Lung (tissue), 17 donors: ENCODE measurements at places on chromosomes 2 and 18.

GRCh38 chr2:133171393-133172004 lies 396.8 kb downstream of the NCKAP5 start:
- DNase-seq: peak; percentile 81

GRCh38 chr2:44751754-44752479 lies 189.6 kb upstream of the SIX3 start:
- DNase-seq: no peak

DNA sequence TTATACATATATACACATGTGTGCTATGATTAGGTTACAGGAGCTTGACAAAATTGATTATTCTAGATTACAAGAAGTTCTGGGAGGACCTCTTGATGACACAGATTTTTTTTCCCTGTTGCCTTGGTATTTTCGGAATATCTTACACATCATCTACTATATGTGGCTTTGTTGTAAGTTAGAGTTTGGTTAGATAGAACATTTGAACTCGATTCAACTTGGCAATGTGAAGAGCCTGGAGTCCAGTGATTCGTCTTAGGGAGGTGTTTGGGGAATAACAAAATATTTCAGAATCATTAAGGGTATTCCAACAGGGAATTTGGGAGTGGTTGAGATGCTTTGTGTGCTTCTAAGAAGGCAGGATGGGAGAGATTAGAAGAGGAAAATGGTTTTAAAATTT lies 39.3 kb upstream of the EFEMP1 start:
- no peak for DNase-seq

DNA sequence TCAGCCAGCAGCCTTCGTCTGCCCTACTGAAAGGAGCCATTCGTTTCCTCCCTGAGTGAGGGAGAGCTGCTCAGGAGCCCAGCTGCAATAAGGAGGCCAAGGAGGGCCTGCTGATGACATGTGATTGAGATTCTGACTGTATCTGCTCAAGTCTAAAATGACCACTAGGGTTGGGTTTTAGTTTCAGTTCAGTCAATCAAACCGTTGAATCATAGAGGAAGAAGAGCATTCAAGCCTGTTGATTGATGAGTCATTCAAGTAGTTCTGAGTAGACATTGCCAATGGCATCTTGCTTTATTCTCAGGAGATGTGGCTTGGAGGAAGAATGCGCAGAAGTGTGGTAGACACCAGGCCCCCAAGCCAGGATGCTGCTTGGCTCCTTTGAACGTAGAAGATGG lies 19.9 kb upstream of the BCL2L11 start:
- no peak for DNase-seq

DNA sequence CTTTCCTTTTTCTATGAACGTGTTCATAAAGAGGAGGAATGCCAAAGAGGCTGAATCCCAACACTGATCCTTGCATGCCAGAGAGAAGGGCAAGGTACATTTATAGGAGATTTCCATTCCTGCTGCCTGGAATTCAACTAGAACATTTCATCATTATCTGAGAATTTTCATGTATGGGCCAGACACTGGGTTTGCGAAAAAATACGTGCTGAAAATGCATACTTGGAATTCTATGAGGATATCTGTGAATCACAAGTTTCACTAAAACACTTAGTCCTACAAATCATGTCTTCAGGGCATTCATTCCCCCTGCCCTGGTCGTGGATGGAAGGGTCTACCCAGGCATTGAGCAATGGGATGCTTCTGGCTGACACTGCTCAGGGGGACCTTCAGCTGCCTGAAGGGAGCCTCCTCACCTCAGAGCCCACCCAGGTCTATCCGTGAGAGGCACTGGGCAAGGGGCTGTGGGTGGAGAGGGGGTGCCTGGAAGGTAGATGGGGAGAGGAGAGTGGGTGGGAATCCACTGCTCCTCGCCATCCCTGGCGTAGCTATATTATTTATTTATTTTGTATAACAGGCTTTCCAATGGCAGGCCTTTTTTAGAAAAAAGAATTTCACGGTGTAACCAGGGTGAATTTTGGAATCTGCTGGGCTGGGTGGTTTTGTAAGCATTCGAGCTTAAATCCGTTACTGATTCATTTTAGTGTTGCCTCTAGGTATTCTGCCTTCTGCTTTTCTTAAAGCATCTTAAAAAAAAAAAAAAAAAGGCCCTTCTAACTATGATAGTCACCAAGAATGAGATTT lies 560.6 kb upstream of the ID2 start:
- DNase-seq: no peak

DNA sequence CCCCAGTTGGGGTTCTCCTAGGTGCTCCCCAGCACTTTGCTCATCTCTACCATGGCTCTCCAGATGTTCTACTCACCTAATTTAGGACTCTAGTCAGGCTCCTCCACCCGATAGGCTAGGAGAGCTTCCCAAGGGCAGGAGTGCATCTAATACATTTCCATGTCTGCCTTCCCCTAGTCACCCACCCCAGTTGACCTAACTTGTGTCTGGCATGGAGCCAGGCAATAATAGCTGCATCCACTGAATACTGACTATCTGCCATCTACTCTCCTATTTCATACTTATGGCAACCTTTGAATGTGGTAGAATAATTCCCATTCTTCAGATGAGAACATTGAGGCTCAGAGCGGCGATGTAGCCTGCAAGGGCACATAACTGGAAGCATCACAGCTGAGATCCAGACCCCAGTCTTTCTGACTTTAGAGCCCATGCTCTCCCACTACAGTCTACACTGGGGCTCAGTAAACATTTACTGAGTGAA lies 71.8 kb upstream of the YWHAQ start:
- DNase-seq: no peak

DNA sequence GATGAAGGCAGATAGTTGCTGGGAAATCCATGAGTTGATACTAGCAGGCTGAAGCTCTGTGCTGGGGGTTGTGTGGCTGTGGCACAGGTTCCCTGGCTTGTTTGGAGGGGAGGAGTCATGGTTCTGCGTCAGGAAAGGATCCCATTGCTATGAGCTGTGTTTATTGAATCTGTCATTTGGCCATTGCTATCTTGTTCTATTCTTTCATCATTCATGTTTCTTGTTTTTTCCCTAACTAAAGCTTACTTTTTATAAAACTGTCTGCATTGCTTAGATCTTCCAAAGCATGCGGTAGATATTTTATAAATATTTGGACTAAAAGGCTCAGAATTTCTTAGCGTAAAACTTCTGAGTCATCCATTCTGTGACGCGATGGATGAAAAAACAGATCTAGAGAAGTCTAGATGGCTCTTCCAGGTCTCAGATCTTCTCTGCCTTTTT lies 335.3 kb downstream of the PTPRM start:
- DNase-seq: no peak

GRCh38 chr2:172196768-172197431 lies 94.2 kb upstream of the DLX2 start:
- DNase-seq: peak; percentile 10

- peak; percentile 65 for DNase-seq
Measured at GRCh38 chr2:65316072-65316471, 88.4 kb downstream of the ACTR2 start.

DNA sequence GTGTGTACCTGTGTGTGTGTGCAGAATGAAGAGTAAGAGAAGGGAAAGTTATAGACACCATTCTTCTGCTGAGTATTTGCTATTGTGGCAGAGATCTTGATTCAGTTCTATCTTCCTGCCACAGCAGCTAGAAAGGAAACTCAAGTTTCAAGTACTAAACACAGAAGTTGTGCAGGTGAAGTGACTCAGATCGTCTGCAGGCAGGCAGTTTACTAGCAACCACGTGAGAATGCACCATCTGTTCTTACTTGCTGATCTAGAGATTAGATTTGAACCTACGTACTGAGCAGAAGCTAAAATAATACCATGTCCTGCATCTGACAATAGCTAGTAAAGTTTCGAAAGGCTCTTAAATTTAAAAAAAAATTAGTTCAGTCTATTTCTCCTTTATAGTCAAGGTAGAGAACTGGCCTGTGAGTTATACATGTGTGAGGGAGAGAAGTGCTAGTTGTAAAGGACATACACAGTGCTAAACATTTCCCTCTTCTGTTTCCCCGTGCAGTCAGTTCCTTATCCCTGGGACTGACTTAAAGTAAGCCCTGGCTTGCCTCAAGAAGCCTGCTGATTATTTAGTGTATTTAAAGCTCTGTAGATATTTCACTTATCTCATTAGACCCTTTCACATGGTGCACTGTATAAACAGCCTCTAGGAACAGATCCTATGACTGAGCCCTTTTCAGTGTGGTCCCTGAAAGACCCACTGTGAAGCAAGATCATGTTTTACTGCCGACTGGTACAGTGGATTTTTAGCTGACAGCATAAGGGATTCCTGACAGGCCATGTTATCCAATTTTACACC lies 45.0 kb downstream of the SLC38A11 start:
- DNase-seq: peak; percentile 16

DNA sequence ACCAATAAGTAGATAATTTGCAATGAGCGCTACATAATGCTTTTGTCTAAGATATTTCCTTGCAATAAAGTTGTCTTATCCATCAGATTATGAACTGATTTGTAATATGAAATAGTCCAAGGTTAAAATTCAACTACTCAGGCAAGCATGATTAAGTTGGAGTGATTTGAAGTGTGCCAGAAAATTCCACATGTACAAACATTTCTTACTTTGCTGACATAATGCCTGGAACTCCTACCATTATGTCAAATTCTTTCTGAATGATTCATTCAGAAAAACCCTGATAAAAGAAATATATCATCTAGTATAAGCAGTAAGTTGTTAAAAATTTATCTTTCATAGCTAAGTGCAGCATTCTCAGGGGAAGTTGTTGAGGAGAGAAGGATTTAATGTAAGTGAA lies 87.3 kb downstream of the CBLN2 start:
- peak; percentile 19 for DNase-seq

- DNase-seq: peak; percentile 70
Measured at GRCh38 chr2:96954011-96954846, 32.2 kb downstream of the FAM178B start.

GRCh38 chr2:40101131-40101575 lies 322.1 kb upstream of the THUMPD2 start:
- no peak for DNase-seq

DNA sequence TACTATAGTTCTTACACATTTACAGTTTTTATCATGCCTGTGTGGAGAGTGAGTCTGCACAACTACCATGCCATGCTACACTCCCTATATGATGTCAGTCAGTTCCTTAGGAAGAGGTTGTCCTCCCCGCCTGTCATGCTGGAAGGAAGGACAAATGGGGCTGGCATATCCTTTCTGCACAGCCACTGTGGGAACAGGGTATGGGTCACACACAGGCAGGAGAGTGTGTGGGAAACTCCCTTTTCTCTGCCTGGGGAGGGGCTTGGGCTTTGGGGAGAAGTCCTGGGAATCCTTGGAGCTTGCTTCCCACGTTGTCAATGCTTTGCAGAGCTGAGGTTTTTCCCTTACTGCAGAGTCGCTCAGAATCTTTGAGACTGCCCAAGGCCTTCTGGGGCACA lies 232.1 kb downstream of the PRKCE start:
- no peak for DNase-seq

- DNase-seq: peak; percentile 47
Measured at GRCh38 chr18:58416704-58417683, 211.9 kb downstream of the ALPK2 start.

GRCh38 chr2:45771261-45771660 lies 119.8 kb downstream of the PRKCE start:
- DNase-seq: peak; percentile 85

DNA sequence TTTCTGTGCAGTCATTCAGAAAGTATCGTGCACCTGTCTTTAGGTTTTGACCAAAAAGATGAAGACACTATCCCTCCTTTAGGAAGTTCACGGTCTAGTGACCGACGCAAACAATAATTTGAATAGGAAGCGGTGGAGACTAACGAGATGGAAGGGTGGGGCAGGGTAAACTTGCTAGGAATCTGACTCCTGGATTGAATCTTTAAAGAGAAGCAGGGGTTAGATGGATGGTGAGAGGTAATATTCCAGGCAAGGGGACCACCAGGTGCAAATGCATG lies 651 bp upstream of the TXNL1 start:
- no peak for DNase-seq

GRCh38 chr2:28507796-28508764 lies 12.2 kb downstream of the PLB1 start:
- no peak for DNase-seq

DNA sequence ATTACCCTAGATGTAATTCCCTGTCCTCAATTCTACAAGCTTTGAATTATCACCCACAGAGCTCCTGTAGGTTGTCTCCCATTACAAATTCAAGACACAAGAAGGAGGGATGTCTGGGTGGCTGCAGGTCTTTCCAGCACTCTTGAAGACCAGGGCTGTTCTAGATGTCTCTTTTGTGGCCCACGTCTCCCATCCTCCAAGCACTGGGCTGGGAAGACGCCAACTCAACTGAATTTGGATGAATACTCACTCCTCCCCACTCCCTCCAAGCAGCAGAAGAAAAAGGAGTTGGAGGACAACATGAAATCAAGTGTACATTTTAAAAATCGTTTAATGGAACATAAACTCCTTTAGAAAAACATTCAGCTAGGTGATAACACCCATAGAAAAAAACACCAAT lies 31.2 kb downstream of the SMAD7 start:
- DNase-seq: no peak

GRCh38 chr2:64972876-64973275 lies 16.3 kb upstream of the SLC1A4 start:
- no peak for DNase-seq

DNA sequence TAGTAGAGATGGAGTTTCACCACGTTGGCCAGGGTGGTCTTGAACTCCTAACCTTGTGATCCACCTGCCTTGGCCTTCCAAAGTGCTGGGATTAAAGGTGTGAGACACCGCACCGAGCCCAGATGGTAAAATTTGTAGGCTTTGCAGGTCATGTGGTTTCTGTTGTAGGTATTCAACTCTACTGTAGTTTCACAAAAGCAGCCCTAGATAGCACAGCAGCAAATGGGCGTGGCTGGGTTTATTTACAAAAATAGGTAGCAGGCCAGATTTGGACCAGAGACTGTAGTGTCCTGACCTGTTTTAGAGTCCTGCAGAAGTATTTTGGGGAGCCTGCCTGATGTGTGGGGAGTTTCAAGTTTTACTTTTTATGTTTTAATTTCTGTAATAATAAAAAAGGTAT lies 84.1 kb upstream of the RASGRP3 start:
- DNase-seq: no peak

DNA sequence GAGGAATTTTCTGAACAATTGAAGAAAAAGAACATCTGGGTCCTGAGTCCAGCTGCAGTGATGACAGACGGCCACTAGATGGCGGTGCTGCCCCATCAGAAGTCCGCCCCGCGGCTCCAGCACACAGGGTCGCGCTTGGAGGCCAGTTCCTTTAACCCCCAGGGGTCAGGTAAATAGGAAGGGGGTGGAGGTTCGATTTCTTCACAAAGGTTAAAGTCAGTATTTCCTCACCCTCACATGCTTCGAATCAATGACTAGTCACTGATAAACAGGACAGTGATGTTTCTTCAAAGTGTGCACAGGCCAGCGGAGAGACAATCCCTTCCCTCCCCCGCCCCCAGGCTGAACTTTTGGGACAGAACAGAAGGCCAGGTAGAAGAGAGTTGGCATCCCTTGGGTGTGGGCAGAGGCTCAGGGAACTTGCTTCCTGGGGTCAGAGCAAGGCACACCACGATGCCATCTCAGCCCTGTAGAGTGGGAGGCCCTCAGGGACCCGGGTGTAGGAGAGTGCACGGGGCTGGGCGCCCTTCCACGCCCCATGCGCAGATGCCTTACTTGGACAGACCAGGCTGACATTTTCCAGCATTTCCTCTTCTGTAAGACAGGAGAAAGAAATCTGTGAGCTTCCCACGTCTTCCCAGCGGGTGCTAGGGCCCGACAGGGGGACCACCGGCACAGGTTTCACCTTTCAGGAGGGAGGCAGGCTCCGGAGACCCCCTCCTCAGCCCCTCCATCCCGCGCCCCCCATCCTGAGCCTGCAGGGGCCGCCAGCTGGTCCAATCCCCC lies 722 bp downstream of the APOB start:
- DNase-seq: peak; percentile 75

GRCh38 chr2:187906021-187906420 lies 351.8 kb upstream of the TFPI start:
- DNase-seq: no peak
